Kidney glomerular epithelial cell (primary cell): ENCODE measurements at places on chromosomes 11 and 22.

GRCh38 chr11:76248210-76248609 is 41.9 kb upstream of the WNT11 start:
- DNase-seq: no peak

DNA sequence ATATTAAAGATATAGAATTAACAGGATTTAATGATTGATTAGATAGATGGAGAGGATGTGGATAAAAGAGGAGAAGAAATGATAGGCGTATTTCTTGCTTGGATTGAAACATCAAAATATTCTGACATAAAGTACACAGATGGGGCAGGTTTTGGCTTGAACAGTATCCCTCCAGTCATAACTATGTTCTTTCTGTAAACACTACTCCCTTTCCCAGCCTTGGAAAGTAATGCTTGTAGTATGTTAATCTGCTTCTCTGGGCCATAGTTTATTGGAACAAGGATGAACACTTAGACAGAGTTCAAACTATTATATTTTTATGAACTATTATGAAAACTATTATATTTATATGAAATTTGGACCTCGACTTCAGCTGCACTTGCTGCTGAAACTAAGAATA is 419.2 kb downstream of the AASDHPPT start:
- DNase-seq: no peak

- DNase-seq: no peak
Observed at GRCh38 chr22:33658775-33659174, 261.5 kb downstream of the LARGE1 start.

- DNase-seq: no peak
Observed at GRCh38 chr11:78808923-78809322, 234.3 kb upstream of the NARS2 start.

- DNase-seq: no peak
Observed at GRCh38 chr11:69396051-69396947, 85.2 kb upstream of the LINC01488 start.

DNA sequence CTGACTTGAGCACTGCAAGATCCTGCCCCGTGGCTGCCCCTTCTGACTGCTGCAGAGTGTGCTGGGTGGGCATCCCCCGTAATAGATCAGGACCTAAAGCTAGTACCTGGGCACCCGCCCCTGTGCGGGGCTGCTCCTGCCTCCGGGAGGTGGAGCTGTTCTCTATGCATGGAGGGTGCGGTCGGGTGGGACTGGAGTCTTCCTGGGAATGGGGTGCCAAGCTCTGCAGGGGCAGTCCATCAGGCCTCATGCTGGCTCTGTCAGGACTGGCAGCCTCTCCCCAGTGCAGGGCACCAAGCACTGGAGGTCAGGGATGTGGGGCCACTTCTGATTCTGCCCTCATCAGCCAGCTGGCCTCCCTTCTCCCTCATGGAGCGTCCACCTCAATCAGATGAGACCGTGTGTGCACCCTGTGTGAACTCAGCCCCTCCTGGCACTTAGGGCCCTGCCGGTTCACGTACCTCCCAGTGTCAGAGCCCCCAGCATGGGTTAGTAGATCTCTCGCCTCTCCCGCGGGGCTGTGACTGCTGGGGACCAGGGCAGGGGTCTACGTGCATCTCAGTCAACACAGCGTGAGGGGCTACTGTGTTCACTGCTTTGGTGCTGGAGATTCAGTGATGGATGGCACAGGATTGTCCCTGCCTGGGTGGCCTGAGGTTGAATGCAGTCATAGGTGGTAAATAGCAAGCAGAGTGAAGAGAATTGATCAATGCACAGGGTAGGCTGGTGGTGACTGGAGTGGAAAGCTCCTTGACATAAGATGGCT is 30.8 kb downstream of the MPPED1 start:
- DNase-seq: no peak

DNA sequence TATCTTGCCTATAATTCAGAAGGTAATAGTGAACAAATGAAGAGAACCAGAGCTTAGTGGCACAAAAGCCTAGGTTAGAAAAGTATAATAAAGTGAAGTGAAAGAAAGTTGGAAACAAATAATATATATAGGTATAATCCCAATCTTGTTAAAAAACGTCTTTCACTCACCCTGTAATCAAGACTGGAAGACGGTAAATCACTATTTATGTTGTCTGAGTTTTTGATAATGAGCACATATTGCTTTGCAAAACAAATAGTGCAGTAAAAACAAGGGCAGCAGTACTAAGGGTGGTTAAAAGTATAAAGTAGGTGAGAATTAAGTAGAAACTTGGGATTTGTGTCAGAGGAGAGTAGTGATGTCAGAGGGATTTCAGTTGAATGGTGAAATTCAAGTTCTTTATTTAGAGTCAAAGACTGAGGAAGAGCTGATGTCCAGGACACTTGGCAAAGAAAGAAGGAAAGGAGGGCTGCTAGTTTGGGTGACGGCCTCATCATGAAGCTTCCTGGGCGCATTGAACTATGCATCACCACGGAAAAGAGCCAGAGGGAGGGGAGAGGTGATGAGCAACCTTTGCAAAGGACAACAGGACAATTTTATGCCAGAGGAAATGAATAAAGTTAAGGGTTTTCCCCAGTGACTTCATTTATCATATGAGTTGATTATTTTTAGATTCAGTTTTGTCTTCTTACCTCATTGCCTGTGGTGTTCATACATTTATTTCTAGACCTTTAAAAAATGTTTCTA is 11.4 kb downstream of the NCAM1 start:
- no peak for DNase-seq

- peak; percentile 91 for DNase-seq
Observed at GRCh38 chr11:19499026-19499669, 213.5 kb upstream of the NAV2 start.

DNA sequence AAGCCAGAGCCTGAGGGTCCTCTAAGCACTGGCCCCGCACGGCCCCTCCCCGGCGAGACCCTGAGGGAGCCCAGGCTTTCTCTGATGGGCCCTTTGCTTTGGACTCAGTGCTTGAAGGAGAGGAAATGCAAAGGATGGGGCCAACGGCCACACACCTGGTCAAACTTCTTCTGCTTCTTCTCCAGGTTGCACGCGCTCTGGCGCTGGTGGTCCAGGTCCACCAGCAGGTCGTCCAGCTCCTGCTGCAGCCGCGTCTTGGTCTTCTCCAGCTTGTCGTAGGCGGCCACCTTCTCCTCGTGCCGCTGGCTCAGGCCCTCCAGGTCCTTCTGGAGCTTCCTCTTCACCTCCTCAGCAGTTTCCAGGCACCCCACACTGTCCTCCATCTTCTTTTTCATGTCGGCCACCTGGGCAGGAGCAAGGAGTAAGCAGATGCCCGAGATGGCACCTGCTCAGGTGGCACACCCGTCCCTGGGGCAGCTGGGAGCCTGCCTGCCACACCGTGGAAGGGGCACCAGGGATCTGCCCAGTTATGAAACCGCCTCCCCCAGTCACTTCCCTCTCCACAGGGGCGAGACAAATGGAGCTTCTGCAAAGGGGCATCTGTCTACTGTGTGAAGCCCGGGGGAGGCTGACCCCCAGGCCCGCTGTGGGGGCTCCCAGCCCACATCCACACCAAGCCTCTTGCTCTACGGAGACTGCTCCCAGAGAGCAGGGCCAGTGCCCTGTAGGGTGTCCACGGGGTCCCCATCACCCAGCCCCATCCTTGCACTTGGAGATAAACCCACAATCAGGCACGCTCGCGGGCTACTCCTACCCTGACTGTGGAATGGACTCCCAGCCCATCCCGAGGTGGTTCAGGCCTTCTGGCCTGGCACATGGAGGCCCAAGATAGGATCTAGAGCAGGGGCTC is 39.2 kb downstream of the APOL1 start:
- DNase-seq: no peak

DNA sequence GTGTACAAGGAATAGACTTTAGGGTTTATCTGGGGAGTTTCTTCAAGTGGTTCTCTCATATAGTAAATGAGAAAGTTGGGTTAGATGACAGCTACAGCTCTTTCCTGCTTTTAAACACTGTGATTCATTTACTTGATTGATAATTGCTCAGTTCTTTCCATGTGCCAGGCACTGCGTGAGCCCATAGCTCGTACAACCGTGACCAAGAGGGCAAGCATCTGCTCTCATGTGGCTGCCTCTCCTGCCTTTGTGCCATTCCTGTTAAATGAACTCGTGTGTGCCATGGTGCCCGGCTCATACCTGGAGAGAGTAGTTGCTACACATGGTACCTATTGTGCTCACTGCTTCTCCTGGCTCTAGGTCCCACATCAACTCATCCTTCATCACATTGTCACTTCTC is 206.3 kb downstream of the SNX19 start:
- DNase-seq: peak; percentile 67

DNA sequence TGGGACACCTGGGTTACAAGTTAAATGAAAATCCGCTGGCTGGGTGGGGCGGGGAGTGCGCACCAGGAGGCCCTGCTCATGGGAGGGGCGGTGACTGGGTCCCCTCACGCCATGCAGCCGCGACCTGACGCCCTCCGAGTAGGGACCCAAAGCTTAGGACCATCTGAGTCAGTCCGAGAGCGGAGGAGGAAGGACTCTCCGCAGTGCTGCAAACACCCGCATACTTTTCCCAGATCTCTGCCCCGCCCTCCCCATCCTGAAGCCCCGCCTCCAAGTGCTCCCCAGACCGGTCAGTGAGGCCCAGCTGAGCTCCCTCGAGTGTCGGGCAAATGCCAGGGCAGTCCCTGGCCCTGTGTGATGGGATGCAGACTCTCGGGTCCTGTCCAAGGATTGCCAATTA is 6.6 kb upstream of the FLI1 start:
- no peak for DNase-seq

- no peak for DNase-seq
Observed at GRCh38 chr11:126443120-126443519, 87.6 kb downstream of the ST3GAL4 start.

GRCh38 chr22:42439821-42440674 is 7.8 kb upstream of the NFAM1 start:
- no peak for DNase-seq

DNA sequence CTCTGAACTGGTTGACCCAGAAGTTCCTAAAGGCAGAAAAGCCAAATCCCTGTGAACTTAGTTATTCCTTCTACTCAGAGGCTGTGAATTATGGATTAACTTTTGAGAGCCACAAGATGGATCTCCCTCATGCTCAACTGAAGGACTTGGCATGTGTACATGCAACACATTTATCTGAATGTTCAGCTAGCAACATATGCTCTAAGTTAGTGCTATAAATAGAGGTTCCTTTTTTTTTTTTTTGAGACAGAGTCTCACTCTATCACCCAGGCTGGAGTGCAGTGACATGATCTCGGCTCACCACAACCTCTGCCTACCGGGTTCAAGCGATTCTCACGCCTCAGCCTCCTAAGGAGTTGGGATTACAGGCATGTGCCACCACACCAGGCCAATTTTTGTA is 40.1 kb downstream of the EIF4ENIF1 start:
- DNase-seq: no peak

- DNase-seq: no peak
Observed at GRCh38 chr11:84721561-84721961, 905.6 kb downstream of the DLG2 start.

- DNase-seq: no peak
Observed at GRCh38 chr22:38038890-38039812, 18.1 kb upstream of the PICK1 start.

GRCh38 chr11:24521601-24522000 is 24.7 kb downstream of the LUZP2 start:
- no peak for DNase-seq

- no peak for DNase-seq
Observed at GRCh38 chr11:104679258-104679657, 219.0 kb downstream of the CASP12 start.

DNA sequence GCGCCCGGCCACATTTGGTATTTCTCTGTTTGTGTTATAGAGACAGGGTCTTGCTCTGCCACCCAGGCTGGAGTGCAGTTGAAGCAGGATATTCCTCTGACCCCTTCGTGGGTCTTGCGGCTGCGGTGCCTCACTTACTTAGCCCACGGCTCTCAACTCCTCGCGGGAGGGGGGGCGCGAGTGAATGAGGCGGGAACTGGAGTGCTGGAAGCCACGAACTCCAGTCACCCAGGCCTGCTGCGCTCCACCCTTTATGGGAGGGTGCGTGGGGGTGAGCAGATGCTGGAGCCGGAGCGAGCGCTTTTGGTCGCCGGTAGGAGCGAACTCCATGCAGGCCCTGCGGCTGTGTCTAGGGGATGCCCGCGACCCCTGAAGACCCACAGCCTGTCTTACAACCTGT is 1.8 kb downstream of the C11orf54 start:
- DNase-seq: no peak

- no peak for DNase-seq
Observed at GRCh38 chr11:31664954-31665353, 146.2 kb downstream of the PAX6 start.

DNA sequence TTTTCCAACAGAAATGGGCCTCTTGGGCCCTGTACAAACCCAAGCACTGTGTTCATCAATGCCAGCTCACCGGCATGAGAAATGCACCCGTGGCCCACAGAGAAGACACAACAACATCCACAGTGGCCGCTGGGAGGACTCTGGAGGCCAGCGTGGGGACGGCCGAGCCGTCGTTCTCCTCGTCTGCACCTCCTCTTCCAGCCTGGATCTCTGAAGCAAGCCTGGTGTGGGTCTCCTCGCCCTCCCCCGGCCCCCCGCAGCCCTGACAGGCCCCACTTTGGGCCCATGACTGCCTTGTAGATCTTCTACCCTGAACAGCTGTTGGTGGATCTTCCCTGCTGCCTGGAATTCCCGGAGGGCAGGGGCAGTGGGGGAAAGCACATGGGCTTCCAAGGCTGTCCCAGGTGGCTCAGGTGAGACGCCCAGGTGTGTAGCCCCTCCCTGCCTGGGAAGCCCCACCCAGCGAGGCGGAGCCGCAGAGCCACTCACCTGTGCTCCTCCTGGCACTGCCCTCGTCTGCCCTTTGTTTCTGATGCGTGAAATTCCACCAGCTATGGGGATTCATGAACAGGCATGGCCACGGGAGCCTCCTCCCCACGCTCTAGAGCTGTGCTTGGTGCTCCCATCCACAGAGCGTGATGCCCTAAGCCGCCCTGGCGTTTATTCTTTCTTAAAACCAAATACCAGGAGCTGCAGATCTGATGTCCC is 225.9 kb downstream of the BRD1 start:
- DNase-seq: no peak

- DNase-seq: no peak
Observed at GRCh38 chr11:113162592-113162962, 151.8 kb upstream of the TTC12 start.

DNA sequence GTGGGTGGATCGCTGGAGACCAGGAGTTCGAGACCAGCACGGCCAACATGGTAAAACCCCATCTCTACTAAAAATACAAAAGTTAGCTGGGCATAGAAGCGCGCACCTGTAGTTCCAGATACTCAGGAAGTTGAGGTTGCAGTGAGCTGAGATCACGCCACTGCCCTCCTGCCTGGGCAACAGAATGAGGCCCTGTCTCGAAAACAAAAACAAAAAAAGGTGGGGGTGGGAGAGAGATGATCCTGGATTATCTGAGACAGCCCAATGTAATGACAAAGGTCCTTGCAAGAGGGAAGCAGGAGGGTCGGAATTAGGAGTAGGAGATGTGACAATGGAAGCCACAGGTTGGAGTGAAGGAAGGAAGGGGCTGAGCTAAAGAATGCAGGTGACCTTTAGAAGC is 87.6 kb upstream of the APOA1 start:
- no peak for DNase-seq
